Left lobe of liver (tissue), 2 donors: ENCODE measurements at places on chromosomes 5 and 9. TPM values are rescaled to one million over a fixed set of nuclear protein-coding genes. Genes with fewer than 3 reads are reported as not detected.

DNA sequence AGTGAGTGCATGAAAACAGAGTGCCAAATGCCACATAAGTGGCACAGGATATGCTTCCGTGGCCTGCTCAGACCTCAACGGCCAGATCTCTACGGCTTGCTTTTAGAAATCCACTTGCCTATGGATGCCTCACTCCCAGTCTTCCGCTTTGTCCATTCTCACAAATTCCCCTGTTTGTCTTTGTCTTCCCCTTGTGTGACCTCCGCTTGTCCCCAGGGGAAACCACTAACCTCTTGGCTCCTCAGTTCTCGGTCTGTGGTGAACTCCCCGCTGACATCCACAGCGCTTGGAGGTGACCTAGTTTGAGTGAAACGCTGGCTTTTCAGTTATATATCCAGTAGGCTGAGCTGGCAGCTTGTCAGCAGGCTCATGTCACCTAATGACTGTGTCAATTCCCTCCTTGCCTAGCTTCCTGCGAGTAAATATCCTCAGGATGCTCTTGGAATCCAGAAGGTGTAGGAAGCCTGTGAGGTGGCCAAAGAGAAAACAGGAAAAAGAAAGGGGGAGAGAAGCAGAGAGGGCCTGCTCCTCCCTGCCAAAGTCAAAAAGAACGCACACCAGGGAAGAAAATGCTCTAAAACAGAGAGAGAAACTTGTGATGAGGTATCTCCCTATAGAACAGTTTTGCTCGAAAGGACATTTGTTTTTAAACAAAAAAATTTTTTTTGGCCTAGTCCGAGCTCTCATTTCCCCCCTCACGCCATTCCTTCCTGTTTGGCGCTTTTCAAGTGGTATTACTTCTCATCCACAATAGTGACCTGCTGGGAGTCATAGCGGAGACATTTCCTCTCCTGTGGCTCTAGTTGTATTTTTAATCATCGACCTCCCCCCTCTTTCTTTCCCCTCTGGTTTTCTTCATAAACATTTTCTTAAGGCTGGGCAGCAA is 101.6 kb upstream of the SPRY4 start:
- DNase-seq: no peak

HK3 gene
- total RNA-seq: 10.6 TPM

DNA sequence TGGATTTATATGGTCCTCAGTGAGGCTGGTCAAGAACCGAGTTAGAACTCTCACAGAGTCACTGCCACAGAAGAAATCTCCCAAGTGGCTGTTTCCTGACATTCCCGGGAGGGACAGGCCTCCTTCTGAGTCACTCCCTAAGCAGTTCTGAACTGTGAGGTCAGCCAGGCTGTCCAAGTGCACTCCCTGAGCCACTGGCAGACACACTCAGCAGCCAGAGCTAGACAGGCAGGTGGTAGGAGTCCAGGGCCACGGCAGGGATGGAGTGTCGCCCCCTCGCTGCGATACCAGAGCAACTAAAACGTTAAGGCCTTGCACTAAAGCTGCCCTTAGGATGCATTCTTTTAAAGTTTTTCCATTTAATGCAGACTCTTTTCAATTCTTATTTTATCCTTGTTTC is 3.4 kb downstream of the IL4 start:
- DNase-seq: no peak

DNA sequence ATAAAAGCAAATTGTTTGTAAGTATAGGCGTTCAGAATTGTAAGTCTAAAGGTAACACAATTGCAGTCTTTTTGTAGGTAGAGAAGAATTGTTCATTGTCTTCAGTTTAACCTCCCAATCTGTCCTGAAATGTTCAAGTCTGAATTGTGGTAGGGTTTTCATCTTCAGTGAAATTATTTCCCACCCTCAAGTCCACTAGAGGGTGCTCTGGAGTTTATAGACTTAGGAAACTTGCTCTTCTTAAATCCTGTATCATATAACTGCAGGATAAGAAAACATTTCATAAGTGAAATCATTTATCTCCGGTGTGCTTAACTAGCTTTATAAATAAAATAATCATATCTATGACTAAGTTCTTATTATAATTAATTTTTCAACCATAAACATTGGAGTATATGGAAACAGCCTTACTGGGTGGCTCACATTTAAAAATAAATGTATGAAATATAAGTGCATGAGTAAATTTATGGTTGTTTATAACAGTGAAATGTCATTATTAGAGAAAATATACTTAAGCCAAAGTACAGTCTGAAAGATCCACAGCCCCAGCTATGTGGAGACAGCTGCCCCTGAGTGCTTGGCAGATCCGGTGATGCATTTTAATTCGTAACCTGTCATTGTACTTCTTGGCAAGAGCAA is 182.4 kb upstream of the OTULINL start:
- no peak for DNase-seq

DNA sequence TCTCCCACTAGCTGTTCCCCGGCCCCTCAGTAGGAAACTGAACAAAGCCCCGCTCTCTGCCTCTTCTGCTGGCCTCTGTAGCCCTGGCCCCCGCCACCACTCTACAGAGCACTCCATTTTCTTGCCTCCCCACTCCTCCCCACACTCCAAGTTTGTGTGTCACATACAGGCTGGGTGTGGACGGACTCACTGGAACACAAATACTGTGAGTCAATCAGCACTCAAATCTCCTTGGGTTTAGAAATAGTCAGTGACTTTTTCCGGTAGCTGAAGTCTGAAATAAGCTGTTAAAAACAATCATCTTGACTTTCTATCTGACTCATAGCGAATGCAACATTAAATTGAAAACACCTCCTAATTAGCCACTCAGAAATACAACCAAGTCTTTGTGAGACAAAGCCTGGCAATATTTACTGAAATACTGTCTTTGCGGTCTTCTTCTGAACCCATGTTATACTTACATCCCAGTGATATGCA is 122.5 kb downstream of the LHFPL2 start:
- DNase-seq: no peak

- no peak for DNase-seq
Observed at GRCh38 chr5:28954074-28954473, 1915.7 kb upstream of the CDH9 start.

DNA sequence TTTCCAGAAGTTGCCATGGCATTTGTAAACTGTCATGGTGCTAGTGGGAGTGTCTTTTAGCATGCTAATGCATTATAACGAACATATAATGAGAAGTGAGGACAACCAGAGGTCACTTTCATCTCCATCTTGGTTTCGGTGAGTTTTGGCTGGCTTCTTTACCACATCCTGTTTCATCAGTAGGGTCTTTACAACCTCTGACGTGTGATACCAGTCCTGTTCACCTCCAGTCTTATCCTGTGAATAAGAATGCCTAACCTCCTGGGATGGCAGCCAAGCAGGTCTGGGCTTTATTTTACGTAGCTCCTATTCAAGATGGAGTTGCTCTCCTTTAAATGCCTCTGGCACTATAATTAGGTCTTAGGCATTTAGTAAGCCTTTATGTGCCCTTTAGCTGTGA is 20.4 kb upstream of the RFK start:
- DNase-seq: no peak

PLCXD3 gene
- 1.2 TPM for total RNA-seq

CCL27 gene
- total RNA-seq: not detected

- DNase-seq: no peak
Observed at GRCh38 chr9:136698635-136699246, 11.5 kb upstream of the AGPAT2 start.

- no peak for DNase-seq
Observed at GRCh38 chr9:122988920-122989621, 44.4 kb upstream of the GPR21 start.

F2RL2 gene
- total RNA-seq: 0.28 TPM

ZDHHC12 gene
- 22.9 TPM for total RNA-seq

- DNase-seq: no peak
Observed at GRCh38 chr9:136385015-136385414, 11.5 kb upstream of the CARD9 start.

- no peak for DNase-seq
Observed at GRCh38 chr5:122019919-122020590, 58.0 kb downstream of the LOX start.

DNA sequence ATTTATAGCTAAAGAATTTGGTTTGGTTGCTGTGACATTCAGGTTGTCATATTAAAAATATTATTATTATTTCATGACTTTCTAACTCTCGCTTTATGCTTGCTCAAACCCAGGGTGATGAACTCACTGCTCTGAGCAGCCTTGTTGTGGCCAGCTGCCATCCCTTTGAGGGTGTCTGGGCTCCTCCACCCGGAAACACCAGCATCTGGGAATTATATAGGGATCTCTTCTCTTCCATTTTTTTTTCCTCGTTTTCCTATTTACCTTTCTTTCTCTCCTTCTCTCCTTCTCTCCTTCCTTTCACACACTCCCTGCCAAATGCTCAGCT is 355.8 kb upstream of the SMARCA2 start:
- no peak for DNase-seq

NUDCD2 gene
- 17.9 TPM for total RNA-seq

GRCh38 chr5:32290922-32291321 is 21.8 kb downstream of the MTMR12 start:
- DNase-seq: no peak

- DNase-seq: no peak
Observed at GRCh38 chr9:110186254-110186653, 21.7 kb downstream of the C9orf152 start.

SHOC1 gene
- not detected for total RNA-seq

DNA sequence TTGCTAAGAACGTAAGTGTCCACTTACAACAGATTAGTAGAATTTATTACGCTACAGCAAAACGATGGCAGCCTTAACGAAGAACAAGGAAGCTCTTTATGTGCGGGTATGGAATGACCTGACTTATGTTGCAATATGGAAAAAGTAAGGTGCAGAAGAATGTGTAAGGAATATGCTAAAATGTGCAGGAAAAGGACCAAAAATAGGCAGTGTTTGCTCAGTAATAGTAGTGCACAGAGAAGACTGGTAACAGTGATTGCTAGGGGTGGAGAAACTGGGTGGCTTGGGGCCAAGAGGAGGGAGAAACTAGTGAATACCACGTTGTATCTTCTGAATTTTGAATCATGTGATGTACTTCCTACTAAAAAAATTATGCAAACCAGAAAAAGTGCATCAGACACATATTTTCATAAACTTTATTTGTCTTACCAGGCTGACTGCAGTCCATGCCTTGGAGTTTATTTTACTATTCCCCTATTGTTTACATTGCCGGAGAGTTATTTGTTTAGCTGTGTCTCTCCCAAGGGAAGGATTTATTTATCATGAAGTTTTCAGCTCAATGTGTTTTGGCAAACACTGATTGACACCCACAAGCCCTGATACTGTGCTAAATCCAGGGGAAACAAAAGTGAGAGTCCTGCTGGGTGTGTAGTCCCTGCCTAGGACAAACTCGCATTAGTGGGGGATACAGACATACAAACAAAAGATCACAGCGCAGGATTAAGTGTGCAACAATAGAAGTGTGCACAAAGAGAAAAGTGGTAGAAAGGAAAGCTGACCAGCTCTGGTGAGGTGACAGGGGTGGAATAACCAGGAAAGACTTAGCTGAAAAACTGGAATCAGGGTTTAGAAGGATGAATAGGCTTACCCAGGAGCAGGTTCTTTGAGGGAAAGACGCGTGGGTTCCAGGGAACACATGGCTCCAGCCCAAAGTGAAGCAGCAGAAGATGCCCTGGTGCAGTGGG is 34.0 kb upstream of the ZNF484 start:
- DNase-seq: no peak

GRCh38 chr5:6548756-6549285 is 84.0 kb downstream of the NSUN2 start:
- no peak for DNase-seq

DNA sequence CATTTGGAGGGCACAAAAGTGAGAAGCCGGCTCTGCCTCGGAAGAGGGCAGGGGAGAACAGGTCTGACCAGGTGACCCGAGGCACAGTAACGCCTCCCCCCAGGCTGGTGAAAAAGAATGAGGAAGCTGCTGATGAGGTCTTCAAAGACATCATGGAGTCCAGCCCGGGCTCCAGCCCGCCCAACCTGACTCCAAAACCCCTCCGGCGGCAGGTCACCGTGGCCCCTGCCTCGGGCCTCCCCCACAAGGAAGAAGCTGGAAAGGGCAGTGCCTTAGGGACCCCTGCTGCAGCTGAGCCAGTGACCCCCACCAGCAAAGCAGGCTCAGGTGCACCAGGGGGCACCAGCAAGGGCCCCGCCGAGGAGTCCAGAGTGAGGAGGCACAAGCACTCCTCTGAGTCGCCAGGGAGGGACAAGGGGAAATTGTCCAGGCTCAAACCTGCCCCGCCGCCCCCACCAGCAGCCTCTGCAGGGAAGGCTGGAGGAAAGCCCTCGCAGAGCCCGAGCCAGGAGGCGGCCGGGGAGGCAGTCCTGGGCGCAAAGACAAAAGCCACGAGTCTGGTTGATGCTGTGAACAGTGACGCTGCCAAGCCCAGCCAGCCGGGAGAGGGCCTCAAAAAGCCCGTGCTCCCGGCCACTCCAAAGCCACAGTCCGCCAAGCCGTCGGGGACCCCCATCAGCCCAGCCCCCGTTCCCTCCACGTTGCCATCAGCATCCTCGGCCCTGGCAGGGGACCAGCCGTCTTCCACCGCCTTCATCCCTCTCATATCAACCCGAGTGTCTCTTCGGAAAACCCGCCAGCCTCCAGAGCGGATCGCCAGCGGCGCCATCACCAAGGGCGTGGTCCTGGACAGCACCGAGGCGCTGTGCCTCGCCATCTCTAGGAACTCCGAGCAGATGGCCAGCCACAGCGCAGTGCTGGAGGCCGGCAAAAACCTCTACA is 11.8 kb downstream of the QRFP start:
- no peak for DNase-seq

DNA sequence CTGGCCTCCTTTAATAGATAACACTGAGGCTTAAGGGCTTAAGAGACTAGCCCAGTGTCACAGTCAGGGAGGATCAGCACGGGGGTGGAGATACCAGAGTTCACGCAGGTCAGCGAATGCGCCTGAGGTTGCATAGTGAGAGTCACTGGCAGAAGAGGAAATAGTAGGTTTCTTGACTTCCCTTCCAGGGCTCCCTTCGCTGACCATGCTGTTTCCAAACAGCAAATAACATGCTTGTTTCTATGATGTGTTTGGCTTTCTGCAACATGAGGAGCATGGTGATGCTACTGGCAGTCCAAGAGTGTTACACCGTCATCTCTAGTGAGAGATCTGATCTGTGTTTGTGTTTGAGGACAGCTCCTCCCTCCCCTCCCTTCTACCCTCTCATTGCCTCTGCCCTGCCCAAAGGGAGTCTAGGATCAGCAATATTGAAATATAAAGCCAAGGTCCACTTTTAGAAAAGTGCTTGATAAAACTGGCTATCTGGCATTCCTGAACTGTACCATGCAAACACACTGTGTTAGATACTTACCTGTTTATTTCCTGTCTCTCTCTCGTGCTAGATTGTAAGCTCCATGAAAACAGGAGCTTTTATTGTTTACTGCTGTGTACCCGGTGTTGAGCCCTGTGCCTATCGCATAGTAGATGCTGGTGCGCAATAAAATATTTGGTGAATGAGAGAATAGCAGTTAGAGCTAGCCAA is 12.3 kb downstream of the TLE4 start:
- DNase-seq: no peak

- DNase-seq: no peak
Observed at GRCh38 chr5:156687514-156687913, 162.6 kb upstream of the PPP1R2B start.

OSMR gene
- total RNA-seq: 4.4 TPM

DNA sequence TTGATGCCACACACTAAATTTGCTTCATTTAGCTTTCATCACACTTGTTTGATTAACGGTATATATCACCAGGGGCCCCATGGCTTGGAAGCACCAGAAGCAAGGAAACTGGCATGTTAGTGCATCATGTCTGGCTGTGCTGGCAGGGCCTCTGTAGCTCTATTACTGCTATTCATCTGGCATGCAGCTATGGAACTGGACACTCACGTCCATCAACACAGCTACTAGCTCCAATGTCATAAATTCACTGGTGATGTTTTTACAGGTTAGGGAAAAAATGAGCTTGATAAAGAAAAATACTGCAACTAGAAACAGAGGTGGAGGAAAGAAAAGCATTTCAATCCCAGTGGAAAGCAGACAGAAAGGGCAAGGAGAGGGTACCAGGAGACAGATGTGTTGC is 343.2 kb downstream of the DEPDC1B start:
- DNase-seq: no peak

SPINK7 gene
- total RNA-seq: not detected
